Trophoblast cell (in vitro differentiated cells and primary cell): ENCODE measurements at places on chromosomes 2 and 18.

DNA sequence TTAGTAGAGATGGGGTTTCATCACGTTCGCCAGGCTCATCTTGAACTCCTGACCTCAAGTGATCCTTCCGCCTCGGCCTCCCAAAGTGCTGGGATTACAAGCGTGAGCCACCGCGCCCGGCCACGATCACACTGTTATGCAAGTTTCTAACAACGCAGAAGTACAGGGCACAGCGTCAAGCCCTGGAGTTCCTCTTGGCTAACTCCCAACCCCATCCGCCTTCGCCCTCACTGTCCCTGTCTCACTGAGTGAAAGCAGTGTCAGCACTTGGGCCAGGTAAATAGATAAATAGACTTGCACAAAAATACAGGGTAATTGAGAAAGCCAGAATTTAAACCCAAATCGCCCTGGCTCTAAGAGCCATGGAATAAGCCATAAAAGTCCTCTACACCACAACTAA lies 111.7 kb downstream of the ACVR1 start:
- H3K4me1 ChIP-seq = peaks cover 4% of the 10 kb centered on the region
- H3K36me3 ChIP-seq = peaks cover 4% of the 10 kb centered on the region
- no peaks in the 10 kb centered on the region for H3K27me3 ChIP-seq
- H3K27ac ChIP-seq = no peak overlapping the region
- DNase-seq = no peak
- H3K4me3 ChIP-seq = no peak overlapping the region

DNA sequence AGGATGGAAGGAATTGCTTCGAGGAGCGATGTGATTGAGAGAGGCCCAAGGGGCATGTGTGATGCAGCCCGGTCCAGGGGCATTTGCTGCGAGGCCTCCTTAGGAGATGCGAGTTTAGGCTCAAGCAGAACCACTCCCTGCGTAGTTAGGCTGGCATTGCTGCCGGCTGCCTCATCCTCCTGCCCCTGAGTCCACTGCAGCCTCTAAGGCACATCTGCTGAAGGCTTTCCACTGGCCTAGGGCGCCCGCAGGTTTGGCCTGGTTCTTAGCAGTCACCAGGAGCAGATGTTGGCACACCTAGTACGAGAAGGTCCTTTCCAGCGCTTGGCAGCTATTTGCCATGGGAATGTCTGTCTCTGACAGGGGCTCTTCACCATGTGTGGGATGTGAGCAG lies 20.7 kb downstream of the INPP5D start:
- no peaks in the 10 kb centered on the region for H3K4me1 ChIP-seq
- no peaks in the 10 kb centered on the region for H3K36me3 ChIP-seq
- H3K27ac ChIP-seq = no peak overlapping the region
- no peaks in the 10 kb centered on the region for H3K27me3 ChIP-seq
- DNase-seq = no peak

- DNase-seq = no peak
- no peaks in the 10 kb centered on the region for H3K27me3 ChIP-seq
- no peaks in the 10 kb centered on the region for H3K4me1 ChIP-seq
- H3K27ac ChIP-seq = no peak overlapping the region
- no peak overlapping the region for H3K4me3 ChIP-seq
- no peaks in the 10 kb centered on the region for H3K36me3 ChIP-seq
These were observed 15.4 kb downstream of the IL1B start for GRCh38 chr2:112821142-112821541.

DNA sequence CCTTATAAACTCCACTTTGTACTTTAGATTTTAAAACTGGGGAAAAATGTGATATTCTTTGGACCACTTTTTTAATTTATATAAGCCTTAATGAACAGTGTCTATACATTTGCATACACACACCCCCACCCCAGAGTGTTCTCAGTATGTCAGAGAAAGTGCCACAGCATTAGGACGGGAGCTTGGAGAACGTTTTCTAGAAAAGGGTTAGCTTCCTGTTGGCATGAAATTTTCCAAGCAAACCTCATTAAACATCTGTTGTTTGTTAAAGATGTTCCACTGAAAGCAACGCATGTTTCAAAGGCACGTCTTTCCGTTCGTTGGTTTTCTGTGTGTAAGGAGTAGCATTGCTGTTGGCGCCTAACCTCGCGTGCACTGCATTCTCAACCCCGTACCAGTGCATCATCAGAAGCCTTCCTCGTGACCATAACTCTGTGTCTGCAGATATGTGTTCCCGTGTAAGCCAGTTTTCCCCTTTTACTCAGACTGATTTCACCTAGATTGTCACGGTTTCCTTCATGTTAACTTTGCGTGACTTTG lies 228.5 kb downstream of the ALPK2 start:
- DNase-seq = no peak
- no peak overlapping the region for H3K27ac ChIP-seq
- no peak overlapping the region for H3K4me3 ChIP-seq
- peaks cover 9% of the 10 kb centered on the region for H3K36me3 ChIP-seq
- H3K27me3 ChIP-seq = no peaks in the 10 kb centered on the region
- peaks cover 3% of the 10 kb centered on the region for H3K4me1 ChIP-seq

DNA sequence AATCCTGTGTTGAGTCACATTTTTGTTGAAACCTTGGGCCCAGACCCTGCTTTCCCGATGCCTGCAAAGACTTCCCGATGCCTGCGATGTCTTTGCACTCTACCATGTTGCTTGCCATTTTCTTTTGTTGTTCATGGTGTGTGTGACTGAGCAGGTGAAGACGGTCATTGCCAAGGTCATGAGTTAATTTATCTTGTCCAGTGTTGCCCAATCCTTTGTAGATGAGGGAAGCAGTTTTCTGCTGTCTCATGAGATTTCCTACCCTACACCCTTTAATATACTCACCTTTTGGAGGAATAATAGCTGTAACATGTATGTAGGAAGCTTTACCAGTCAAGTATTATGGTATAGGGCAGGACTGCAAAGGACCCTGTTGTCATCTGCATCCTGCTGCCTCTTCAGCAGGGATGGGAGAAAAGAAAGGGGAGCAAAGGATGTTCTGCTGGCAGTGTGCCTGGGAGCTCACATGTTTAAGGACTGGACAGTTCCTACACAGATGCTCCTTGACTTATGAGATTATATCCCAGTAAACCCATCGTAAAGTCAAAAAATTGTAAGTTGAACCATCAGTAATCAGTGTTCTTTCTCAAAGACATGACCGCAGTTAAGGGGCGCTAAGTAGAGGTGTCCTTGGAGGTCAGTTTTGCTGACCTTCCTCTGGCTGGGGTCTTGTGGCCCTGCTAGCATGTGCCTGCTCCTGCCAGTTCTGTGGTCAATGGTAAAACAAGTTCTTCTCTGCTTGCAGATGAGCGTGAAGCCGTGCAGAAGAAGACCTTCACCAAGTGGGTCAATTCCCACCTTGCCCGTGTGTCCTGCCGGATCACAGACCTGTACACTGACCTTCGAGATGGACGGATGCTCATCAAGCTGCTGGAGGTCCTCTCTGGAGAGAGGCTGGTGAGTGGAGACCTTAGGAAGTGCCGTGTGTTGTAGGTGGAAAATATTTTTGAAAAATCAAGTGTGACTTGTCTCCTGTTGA lies 124.8 kb upstream of the EML6 start:
- H3K4me1 ChIP-seq = peaks cover 2% of the 10 kb centered on the region
- H3K27ac ChIP-seq = no peak overlapping the region
- no peaks in the 10 kb centered on the region for H3K27me3 ChIP-seq
- DNase-seq = no peak

GRCh38 chr2:6369266-6369665 lies 496.4 kb downstream of the CMPK2 start:
- no peaks in the 10 kb centered on the region for H3K27me3 ChIP-seq
- no peak overlapping the region for H3K27ac ChIP-seq
- no peak overlapping the region for H3K4me3 ChIP-seq

- no peak overlapping the region for H3K4me3 ChIP-seq
- no peaks in the 10 kb centered on the region for H3K36me3 ChIP-seq
- peak overlapping the region; percentile 40 for H3K27ac ChIP-seq
These were observed 70.8 kb downstream of the OXER1 start for GRCh38 chr2:42693013-42693615.

- H3K4me1 ChIP-seq = no peaks in the 10 kb centered on the region
- no peaks in the 10 kb centered on the region for H3K27me3 ChIP-seq
- DNase-seq = no peak
- no peaks in the 10 kb centered on the region for H3K36me3 ChIP-seq
- H3K27ac ChIP-seq = no peak overlapping the region
- H3K4me3 ChIP-seq = no peak overlapping the region
These were observed 438.4 kb downstream of the EIPR1 start for GRCh38 chr2:2939078-2939795.

GRCh38 chr2:166170356-166170755 lies 42.5 kb upstream of the SCN1A start:
- no peak overlapping the region for H3K27ac ChIP-seq
- DNase-seq = no peak
- no peaks in the 10 kb centered on the region for H3K4me1 ChIP-seq
- H3K4me3 ChIP-seq = no peak overlapping the region
- no peaks in the 10 kb centered on the region for H3K27me3 ChIP-seq

GRCh38 chr18:11785444-11786055 lies 65.7 kb upstream of the CHMP1B start:
- no peaks in the 10 kb centered on the region for H3K27me3 ChIP-seq
- no peak overlapping the region for H3K4me3 ChIP-seq
- no peaks in the 10 kb centered on the region for H3K4me1 ChIP-seq
- DNase-seq = no peak
- no peak overlapping the region for H3K27ac ChIP-seq

DNA sequence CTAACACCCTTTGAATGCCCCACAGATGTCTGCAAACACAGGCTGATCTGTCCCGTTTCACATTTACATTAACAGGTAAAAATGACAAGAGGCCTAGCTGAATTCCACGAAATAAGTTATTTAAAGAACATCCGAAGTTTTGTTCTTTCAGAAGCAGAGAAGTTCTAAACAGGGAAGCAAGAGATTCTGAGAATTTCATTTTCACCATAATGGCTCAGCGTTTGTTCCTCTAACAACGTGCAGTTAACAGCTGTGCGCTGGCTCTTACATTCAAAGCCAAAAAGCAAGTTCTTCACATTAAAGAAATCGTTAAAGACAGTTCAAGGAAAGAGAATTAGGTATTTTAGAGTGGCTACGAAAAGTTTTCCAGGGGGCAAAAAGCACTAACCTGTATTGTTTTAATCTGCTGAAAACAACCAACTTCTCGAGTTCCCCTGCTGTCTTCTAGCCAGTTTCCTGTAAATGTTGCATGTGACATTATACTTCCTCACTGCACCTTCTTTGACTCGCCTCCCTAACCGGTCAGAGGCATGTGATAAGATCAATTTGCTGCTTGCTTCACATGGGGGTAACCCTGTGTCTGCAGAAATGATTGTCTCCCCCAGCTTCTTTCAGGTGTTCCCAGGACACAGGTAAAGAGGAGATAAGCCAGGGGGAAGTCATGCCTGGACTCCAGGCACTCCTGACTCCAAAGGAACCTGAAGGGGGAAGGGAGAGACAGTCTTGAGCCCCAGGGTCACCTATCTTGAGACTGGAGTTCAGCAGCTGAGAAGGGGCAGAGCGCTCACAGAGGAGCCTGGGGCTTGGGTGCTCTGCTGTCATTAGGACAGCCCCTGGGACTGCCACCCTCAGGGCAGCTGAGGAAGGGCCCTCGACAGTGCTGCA lies 36.8 kb upstream of the WIPF1 start:
- H3K27ac ChIP-seq = peak overlapping the region; percentile 82
- no peak overlapping the region for H3K4me3 ChIP-seq
- peak; percentile 70 for DNase-seq
- H3K36me3 ChIP-seq = peaks cover 7% of the 10 kb centered on the region

GRCh38 chr2:76569819-76570218 lies 859.1 kb upstream of the GCFC2 start:
- no peak overlapping the region for H3K27ac ChIP-seq
- no peak overlapping the region for H3K4me3 ChIP-seq
- DNase-seq = no peak
- H3K27me3 ChIP-seq = no peaks in the 10 kb centered on the region

GRCh38 chr2:588074-588645 lies 89.0 kb downstream of the TMEM18 start:
- H3K27ac ChIP-seq = no peak overlapping the region
- no peak overlapping the region for H3K4me3 ChIP-seq
- H3K36me3 ChIP-seq = no peaks in the 10 kb centered on the region
- DNase-seq = no peak
- H3K27me3 ChIP-seq = no peaks in the 10 kb centered on the region
- no peaks in the 10 kb centered on the region for H3K4me1 ChIP-seq

- peaks cover 2% of the 10 kb centered on the region for H3K4me1 ChIP-seq
- no peak for DNase-seq
- H3K27ac ChIP-seq = no peak overlapping the region
These were observed 246.0 kb downstream of the LDLRAD4 start for GRCh38 chr18:13464432-13465123.

DNA sequence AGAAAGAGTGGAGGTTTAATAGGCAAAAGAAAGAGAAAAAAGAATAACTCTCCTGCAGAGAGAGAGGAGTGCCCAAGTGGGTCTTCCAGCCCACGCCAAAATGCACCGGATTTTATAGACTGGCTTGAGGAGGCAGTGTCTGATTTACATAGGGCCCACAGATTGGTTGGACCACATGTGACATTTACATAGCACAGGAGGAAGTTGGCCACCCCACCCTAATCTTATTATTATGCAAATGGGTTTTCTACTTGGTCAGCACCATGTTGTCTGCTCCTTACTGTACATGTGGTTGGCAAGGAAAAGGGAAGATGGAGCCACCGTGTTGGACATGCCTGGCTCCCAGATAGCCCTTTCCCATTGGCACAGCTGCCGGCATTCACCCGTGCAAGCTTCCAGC lies 56.8 kb downstream of the SP110 start:
- DNase-seq = no peak
- H3K36me3 ChIP-seq = no peaks in the 10 kb centered on the region
- H3K4me1 ChIP-seq = no peaks in the 10 kb centered on the region
- H3K27ac ChIP-seq = no peak overlapping the region

DNA sequence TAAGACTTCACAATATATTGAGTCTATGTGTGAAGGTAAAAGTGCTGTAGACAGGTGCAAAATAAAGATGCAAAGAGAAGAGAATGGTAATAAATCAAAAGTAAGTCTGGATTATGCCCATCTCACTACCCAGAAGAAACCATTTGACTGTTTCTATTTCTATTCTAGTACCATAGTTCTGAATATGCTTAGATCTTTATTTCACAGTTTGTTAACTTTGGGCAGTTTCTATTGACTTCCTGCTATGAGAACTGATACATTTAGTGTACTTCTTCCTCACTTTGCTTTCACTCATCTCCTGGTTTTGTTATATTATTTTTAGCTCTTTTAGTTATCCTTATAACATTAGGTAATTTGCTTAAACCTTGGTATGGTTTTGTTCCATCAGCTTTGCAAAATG lies 94.9 kb downstream of the HS1BP3 start:
- H3K36me3 ChIP-seq = no peaks in the 10 kb centered on the region
- no peaks in the 10 kb centered on the region for H3K27me3 ChIP-seq
- DNase-seq = no peak
- H3K4me1 ChIP-seq = peaks cover 2% of the 10 kb centered on the region
- no peak overlapping the region for H3K4me3 ChIP-seq
- H3K27ac ChIP-seq = no peak overlapping the region

DNA sequence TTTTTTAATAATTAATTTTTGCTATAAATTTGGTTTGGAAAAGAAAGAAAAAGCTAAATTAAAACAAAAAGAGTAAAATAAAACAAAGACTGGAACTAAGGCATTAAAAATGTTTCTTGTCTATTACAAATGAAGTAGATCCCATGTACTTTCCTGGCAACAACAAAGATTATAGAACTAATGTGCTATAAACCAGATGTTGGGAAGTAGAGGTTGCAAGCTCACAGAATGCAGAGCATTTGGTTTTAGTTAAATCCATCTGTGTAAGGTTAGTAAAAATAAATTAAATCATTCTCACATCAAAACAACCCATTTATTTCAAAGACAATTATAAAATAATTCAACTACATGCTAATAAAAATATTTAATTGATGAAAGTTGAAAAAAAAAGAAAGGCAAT lies 157.2 kb upstream of the ZC3H15 start:
- H3K4me3 ChIP-seq = no peak overlapping the region
- peaks cover 3% of the 10 kb centered on the region for H3K4me1 ChIP-seq
- no peaks in the 10 kb centered on the region for H3K27me3 ChIP-seq
- peaks cover 3% of the 10 kb centered on the region for H3K36me3 ChIP-seq
- H3K27ac ChIP-seq = no peak overlapping the region
